ENCODE measurements at places on chromosomes 7 and 10. TPM values are rescaled to one million over a fixed set of nuclear protein-coding genes. Genes with fewer than 3 reads are reported as not detected.

GRCh38 chr7:99386584-99387238, 12.2 kb downstream of the ARPC1B start:
- DNase-seq: no peak

DNA sequence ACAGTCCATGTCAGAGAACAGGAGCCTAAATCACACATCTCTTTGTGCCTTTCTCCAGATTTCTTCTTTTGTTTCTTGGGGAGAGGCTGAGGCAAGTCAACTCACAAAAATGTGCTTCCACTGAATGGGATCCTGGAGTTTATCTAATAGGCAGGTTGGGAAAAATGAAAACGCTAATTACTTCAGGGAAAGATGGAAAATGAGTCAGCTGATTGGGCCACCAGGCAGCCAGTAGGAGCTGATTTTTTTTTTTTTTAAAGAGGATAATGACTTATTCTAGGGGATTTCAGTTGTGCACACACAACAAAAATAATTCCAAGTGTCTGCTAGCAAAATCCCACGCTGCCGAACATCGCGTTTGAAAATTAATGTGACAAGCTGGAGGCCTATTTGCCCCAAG, 412.8 kb upstream of the ZMIZ1 start:
- no peak for DNase-seq

GRCh38 chr10:94412449-94412848, 10.1 kb downstream of the TBC1D12 start:
- DNase-seq: no peak

Gene RHEB
- 114 TPM for total RNA-seq
